ENCODE measurements at places on chromosomes 6 and 20.

DNA sequence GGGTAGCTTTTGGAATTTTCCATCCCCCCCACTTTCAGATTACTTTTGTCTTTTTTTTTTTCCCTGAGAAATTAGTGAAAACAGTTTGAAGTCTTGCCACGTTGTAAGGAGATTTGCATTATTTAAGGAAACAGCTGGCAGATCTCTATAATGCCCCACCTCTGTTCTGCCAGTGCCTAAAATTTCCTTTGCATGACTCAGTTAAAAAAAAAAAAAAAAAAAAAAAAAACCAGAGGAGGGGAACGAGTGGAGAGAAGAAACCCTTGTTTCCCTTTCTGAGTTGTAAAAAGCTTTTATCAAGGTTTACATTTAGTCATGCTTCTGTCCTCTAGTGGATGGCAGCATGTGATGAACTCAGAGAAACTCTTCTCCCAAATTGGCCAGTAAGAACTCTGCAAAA, 33.5 kb downstream of the CARMIL1 start:
- DNase-seq: no peak

GRCh38 chr20:45290677-45291355, 15.8 kb upstream of the RBPJL start:
- DNase-seq: peak; percentile 48

- no peak for DNase-seq
These were observed 31.9 kb upstream of the FAM135A start for GRCh38 chr6:70381417-70381782.

DNA sequence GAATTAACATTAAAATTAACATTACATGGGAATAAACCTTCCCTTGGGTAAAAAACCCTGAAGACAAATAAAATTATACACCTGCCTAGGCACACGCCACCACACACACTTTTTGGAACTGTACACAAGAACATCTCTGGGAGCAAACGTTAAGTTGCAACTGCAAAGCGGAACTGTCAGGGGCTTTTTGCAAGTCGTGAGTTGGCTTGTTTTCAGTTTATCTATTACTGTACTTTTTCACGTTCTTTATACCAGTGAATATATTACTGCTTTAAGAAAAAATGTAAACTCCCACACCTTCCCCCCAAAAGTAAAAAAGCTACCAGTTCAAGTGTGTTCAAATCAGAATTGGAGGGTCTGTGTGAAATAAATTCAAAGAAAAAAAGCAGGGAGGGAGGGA, 65.5 kb upstream of the NFATC2 start:
- no peak for DNase-seq

- no peak for DNase-seq
These were observed 135.2 kb upstream of the PRL start for GRCh38 chr6:22432060-22432459.

DNA sequence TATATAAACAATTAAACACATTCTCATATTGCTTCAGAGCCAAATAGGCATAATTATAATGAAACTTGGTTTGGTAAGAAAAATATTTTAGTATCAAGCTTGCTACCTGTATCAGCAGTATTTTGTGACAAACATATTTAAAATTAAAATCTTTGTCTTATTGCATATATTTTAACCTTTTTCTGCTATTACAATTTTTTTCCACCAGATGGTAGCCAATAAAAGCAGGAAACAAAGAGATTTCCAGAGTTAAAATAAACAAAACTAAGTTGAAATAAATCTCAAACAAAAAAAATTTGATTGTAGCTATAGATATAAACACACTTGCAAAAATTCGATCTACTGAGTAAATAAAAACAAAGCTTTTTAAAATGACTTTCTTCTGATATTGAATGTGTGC, 491.3 kb upstream of the GJE1 start:
- no peak for DNase-seq

DNA sequence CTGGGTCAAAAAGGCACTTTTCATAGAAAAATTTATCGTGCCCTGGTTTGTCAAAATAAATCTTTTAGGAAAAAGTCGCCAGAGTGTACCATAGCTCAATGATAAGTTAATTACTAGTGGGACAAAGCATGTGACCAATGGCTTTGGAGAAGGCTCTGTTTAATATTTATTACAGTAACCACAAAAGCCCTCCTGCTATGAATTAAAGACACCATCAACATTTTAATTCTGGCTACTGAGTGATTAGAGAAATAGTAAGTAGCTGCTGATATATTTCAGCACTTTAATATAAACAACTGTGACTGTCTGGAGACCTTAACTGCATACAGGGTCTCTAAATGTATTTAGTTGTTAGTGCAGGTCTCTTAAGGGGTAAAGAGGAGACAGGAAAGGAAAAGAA, 38.3 kb downstream of the KIF13A start:
- no peak for DNase-seq

DNA sequence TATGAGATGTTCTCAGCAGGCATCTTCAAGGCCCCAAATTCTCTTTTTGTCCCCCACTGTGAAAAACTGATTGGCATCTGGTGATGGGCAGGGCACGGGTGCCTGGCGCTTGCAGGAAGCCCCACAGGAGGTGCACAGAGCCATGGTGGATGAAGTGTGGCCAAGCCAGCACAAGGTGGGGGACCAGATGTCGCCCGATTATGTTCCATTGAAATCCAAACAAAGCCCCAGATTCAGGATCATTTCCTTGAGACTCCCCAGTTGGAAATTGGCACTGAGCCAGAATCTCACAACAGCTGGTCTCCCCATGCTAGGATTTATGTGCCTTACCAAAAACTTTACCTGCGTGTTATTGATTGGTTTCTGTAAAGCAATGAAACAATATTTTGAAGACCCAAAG, 186.1 kb downstream of the ADAT2 start:
- DNase-seq: no peak

GRCh38 chr6:137112067-137112355, 61.4 kb downstream of the IL22RA2 start:
- no peak for DNase-seq

- DNase-seq: no peak
These were observed 5.1 kb upstream of the FAM50B start for GRCh38 chr6:3844097-3844463.

DNA sequence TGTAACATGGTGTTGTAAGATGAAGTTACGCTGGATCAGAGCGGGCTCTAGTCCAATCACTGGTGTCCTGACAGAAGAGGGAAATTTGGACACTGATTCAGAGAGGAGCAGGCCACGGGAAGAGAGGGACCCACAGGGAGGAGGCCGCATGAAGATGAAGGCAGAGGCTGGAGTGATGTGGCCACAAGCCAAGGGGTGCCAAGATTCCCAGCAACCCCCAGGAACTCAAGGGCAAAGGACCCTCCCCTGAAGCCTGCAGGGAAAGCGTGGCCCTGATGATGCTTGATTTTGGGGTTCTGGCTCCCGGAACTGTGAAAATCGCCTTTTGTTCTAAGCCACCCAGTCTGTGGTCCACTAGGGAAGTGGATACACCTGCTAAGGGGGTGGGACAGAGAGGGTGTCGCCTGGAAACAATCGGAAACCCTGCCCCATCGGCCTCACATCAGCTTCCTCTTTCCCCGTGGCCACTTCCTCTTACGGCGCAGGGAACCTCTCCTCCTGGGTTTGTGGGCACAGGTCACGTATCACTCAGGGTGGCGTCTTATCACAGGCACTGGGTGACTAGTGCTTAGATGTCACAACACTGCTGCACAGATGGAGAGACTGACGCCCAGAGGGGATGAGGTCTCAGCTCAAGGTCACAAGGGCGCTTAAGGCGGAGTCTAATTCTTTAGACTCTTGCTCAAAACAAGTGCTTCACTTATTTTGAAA, 58.0 kb downstream of the SULF2 start:
- DNase-seq: no peak

DNA sequence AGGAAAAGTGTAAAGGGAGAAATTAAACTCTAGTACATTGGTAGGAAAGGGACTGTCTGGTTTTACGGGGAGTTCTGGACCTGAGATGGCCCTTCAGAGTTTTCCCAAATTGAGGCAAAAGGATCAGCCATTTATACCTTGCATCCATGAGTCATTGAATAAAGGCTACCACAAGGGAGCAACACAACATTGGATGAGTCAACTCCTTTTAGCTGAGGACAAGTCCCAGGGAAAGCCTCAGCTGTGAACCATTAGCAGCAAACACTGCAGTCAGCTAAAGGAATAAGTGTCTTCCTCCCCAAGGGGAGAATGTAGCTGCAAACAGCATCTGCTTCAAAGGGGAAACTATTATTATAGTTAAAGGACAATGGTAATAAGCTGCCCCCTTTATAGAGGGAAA, 468.7 kb upstream of the ID4 start:
- no peak for DNase-seq

DNA sequence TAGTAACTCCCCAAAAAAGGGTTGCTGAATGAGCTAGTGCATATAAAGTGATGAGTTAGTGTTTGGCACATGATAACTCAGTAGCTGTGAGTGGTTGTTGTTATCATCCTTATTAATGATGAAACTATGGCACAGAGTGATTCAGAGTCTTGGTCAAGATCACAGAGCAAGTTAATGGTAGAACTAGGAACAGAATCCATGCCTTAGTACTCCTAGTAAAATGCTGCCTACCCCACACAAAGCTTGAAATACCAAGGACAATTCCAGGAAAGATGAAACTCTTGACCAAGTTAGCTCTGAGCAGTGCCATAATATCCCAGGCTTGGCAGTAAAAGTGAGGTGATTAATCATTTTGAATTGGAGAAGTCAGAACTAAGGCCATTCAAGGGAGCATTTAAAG, 109.1 kb upstream of the ENPP5 start:
- DNase-seq: no peak

- no peak for DNase-seq
These were observed 92.2 kb downstream of the CTNNBL1 start for GRCh38 chr20:37786043-37786442.

GRCh38 chr20:15060265-15061060, 723.1 kb upstream of the FLRT3 start:
- DNase-seq: no peak

DNA sequence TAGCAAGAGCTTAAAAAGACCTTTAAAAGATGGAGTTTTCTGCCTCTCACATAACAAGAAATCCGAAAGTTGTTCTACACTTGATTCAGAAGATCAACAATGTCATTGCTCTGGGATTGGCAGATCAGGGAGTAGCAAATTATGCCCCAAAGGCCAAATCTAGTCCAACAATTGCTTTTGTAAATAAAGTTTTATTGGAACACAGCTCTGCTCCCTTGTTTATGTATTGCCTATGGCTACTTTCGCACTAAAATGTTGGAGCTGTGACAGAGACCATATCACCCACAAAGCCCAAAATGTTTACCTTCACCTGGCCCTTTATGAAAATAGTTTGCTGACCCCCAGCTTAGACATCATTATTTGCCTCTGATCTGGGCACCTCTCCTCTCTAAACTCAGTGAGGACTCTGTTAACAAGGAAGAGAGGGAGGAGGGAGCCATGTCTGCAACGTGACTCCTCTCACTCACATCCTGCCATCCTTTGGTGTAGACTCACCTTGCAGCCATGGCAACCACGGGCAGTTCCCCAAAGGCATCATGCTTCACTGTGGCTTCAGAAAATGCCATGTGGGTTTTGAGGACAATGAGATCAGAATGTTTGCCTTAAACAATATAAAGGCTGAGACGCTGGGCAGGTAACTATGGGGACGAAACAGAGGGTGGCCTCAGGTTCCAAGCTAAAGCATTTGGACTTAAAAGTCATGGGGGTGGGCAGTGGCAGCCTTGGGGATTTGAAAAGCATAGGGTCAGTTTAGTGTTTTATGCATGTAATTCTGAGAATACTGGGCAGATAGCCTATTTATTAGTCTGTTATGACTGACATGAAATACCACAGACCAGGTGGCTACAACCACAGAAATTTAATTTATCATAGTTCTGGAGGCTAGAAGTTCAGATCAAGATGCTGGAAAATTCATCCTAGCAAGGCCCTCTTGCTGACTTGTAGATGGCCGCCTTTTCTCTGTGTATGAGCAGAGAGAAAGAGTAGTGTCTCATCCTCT, 149.7 kb upstream of the TNFAIP3 start:
- DNase-seq: no peak

DNA sequence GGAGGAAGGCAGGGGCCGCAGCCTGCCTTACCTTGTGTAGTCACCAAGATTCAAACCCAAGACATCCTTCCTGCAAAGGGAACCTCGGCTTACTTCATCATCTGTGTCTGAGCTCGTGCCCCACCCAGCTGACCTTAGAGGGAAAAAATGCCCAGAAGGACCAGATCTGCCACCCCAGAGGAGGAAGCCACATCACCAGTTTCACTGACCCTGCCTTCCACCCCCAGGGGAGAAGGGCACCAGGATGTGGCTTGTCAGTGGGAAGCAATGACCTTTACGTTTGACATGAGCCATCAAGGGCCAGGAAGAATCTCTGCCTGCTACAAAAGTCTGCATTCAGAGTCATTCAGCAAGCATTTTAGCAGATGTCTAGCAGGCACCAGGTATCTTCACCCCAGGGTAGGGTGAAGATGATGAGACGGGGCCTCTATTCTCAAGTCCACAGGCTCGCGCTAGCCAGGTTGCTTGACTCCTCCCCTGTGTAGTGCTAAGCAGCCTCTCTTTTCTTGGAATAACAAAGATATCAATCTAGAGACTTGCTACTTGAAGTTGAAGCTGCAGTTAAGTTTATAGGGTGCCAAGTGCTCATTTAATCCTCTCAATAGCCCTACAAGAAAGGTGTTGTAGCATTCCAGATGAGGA, 28.1 kb downstream of the HM13 start:
- no peak for DNase-seq

DNA sequence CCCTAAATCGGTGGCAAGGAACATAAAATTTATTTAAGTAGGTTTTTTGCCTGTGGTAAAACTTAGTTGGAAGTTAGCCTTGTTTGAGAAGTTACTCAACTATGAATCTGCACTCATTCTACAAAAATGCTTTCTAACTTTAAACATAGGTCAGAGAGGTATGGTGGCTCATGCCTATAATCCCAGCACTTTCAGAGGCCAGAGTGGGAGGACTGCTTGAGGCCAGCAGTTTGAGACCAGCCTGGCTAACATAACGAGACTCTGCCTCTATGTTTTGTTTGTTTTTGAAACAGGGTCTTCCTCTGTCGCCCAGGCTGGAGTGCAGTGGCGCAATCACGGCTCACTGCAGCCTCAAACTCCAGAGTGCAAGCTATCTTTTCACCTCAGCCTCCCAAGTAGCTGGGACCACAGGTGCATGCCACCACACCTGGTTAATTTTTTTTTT, 16.2 kb downstream of the USP49 start:
- no peak for DNase-seq

DNA sequence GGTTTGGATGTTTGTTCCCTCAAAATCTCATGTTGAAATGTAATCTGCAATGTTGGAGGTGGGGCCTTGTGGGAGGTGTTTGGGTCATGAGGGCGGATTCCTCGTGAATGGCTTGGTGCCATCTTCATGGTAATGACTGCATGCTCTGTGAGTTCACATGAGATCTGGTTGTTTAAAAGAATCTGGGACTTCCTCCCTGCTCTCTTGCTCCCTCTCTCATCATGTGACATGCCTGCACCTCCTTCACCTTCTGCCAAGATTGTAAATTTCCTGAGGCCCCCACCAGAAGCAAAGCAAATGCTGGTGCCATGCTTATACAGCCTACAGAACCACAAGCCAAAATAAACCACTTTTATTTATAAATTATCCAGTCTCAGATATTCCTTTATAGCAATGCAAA, 250.3 kb upstream of the PLN start:
- DNase-seq: no peak

- DNase-seq: no peak
These were observed 96.9 kb downstream of the JPH2 start for GRCh38 chr20:44089987-44090674.

Measured in hindlimb muscle (tissue), 1 donor.